Stimulated activated CD4-positive, alpha-beta T cell treated with anti-CD3 and anti-CD28 coated beads, Interleukin-1b, Interleukin-23, amount 100 ng/mL, for 4 hours (primary cell): ENCODE measurements at places on chromosomes 3 and 15.

- no peak for DNase-seq
Measured at GRCh38 chr15:73928971-73929627, 2.8 kb downstream of the LOXL1 start.

DNA sequence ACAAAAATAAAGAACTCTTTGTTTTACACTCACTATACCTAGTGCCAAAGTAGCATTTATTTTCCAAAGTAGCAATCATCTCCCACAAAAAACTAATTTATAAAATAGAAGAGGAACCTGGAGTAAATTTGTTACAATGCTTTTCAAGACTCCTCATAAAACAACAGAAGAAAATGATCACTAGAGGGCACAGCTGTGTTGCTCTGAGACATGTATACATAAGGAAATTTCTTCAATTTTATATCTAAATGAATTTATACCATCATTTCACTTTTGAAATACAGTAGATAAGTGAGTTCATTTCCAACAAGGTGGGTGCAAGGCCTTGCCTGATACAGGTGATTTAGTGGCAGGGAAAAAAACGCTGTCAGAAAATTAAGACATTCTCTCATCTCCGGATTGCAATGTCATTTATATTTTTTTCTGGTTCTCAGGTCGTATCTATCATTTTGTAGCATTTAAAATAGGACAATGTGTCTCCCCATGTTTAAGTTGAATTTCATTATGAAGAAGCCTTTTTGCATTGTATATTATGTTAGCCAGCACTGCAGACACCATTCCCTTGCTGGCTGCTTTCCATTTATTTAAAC is 25.3 kb upstream of the ARHGEF26 start:
- no peak for DNase-seq

DNA sequence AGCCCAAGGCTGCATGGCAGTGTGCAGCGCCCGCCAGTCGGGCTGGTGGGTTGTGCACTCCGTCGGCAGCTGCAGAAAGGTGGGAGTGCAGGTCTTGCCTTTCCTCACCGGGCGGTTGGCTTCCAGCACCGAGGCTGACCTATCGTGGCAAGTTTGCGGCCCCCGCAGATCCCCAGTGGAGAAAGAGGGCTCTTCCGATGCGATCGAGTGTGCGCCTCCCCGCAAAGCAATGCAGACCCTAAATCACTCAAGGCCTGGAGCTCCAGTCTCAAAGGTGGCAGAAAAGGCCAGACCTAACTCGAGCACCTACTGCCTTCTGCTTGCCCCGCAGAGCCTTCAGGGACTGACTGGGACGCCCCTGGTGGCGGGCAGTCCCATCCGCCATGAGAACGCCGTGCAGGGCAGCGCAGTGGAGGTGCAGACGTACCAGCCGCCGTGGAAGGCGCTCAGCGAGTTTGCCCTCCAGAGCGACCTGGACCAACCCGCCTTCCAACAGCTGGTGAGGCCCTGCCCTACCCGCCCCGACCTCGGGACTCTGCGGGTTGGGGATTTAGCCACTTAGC is 4.3 kb downstream of the ISL2 start:
- no peak for DNase-seq

GRCh38 chr3:94379264-94379663 is 316.4 kb downstream of the NSUN3 start:
- no peak for DNase-seq

- DNase-seq = no peak
Measured at GRCh38 chr15:79008659-79009058, 63.8 kb upstream of the CTSH start.

DNA sequence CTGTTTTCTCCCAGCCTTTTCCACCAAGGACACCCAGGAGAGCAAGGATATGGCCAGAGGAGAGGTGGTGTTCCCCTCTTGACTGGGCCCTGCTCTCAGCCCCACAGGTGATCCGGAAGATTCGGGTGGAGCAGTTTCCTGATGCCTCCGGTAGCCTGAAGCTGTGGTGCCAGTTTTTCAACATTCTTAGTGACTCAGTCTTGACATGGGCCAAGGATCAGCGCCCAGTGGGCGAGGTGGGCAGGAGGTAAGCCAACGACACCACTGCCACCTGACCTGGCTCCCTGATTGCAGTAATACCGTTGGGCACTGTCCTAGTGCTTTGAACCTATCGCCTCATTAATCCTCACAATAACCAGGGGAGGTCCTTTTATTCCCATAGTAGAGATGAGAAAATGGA is 25.3 kb upstream of the SLC28A1 start:
- no peak for DNase-seq

- no peak for DNase-seq
Measured at GRCh38 chr3:102036472-102036871, 187.2 kb downstream of the NFKBIZ start.

- no peak for DNase-seq
Measured at GRCh38 chr15:82774496-82774895, 31.4 kb downstream of the FSD2 start.

DNA sequence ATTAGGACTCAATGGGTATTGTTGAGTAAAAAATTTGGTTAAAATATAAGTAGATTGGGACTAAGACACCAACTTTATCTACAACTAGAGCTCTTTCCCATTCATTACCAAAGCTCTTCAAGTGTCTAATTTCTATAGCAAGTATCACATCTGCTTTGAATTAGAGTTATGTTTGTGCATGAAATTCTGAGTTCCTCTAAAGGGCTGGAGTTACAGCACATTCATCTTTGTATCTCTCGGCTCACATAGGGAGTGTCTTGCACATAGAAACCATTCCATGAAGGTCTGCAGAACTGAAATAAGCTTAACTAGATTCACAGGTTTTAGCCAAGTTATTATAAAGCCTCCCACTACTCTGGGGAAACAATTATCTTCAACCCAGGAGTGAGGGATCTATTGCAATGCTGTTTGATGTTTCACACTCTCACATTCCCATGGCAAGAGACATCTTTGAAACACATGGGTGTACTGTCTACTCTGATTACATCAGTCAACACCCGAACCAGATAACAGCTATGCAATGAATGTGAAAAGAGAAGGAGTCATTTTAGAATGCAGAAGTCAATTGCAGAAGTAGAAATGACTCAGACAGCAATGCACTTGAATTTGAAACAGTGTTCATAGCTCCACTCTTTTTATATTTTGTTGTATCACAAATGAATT is 93.1 kb upstream of the KBTBD8 start:
- DNase-seq = no peak

- DNase-seq = no peak
Measured at GRCh38 chr15:31828594-31828993, 201.7 kb upstream of the CHRNA7 start.

DNA sequence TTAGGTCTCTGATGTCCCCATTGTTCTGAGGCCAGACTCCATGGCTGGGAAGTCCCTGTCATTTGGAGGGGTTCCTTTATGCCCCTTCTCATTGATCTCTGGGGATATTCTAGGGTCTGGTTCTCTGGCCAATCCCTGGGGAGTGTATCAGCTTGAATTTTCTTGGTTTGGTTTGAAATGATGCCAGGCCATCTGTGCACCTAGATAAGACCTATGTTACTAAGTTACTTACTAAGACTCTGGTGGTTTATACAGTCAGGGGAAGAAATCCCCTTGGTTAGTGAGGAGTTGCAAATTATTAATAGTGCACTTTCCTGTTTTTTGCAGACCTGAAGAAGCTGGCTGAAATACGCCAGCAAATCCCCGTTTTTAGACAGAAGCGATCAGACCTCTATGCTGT is 20.3 kb downstream of the NIT2 start:
- no peak for DNase-seq

GRCh38 chr3:114132500-114132899 is 46.4 kb downstream of the DRD3 start:
- no peak for DNase-seq

DNA sequence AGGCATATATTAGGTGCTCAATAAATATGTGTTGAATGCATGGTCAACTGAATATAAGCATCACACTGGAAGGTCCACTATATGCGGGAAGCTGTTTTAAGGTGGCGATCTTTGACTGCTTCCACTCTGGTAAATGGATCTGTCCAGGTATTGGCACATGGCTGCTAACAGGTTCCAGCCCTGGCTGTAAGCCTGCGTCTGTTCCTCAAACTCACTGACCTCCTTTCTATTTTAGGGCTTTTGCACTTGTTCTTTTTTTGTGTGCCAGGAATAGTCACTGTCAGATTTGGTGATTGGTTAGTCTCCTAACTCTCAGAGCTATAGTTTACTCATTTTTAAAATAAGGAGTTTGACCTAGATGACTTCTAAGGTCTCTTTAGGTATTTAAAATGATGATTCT is 46.2 kb downstream of the ADAMTSL3 start:
- DNase-seq = no peak

GRCh38 chr3:152200476-152201420 is 68.0 kb upstream of the MBNL1 start:
- DNase-seq = no peak
